ENCODE measurements at places on chromosomes 7 and 10.

DNA sequence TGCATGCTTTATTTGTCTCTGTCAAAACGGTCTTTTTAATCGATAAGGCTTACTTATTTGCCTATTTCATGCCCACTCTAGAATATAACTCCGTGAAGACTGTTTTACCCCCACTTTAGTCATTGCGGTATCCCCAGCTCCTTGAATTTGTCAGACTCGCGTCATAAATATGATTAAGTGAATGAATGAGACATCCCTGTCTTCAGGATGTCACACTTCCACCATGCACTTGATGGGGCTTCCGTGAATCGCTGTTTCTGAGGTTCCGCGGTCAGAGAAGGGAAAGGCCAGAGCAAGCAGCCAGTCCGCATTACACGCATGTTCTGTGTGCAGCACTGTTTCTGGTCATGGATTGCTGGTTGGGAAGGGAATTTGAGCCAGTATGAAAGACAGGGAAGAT, 138.8 kb downstream of the CELF2 start:
- no peaks in the 10 kb centered on the region for H3K36me3 ChIP-seq
- peaks cover 3% of the 10 kb centered on the region for H3K4me1 ChIP-seq
- no peak overlapping the region for H3K27ac ChIP-seq
- H3K27me3 ChIP-seq, result no peaks in the 10 kb centered on the region
- DNase-seq, result no peak

DNA sequence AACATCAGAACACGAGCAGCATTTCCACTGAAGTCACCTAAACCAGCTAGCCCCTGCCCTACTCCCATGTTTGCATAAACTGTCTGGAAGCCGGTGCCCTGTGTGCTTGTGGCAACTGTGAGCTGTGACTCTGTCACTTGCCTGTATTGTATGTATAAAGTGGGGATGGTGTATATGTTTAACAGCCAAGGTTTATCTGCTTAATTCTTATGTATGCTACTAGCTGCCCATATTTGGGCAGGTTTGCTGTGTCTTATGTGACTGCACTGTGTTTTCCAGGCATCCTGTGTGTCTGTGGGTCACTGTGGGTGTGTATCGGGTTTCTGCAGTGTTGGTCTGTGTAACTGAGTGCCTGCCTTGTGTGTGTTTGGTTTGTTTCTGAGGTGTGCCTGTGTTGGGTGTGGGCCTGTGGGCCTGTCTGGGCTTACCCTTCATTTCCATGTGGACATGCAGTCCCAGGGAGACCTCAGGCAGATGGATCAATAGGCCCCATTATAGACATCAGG, 9.3 kb downstream of the LBX1 start:
- no peak overlapping the region for H3K4me3 ChIP-seq
- H3K27me3 ChIP-seq, result peaks cover 26% of the 10 kb centered on the region
- no peak overlapping the region for H3K27ac ChIP-seq
- no peak for DNase-seq
- H3K4me1 ChIP-seq, result peaks cover under 1% of the 10 kb centered on the region
- no peaks in the 10 kb centered on the region for H3K36me3 ChIP-seq

DNA sequence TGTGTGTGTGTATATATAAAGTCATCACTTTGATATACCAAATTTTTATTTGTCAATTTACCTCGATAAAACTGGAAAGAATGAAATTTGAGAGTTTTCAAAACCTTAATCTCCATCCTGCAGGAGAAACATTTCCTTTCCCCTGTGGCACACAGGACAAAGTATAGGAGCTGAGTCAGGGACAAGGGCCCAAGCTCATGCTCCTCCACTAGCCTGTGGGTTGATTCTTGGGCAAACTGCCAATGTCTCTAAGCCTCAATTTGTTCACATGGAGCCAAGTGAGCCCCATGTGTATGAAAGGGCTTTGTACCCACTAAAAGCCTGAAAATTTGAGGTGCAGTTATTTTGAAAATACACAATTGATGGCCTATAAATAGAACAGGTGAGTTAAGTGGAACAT, 60.3 kb upstream of the IL6 start:
- no peak for DNase-seq
- H3K36me3 ChIP-seq, result no peaks in the 10 kb centered on the region
- no peaks in the 10 kb centered on the region for H3K4me1 ChIP-seq
- H3K4me3 ChIP-seq, result no peak overlapping the region
- H3K27me3 ChIP-seq, result peaks cover 3% of the 10 kb centered on the region

- no peak overlapping the region for H3K4me3 ChIP-seq
- H3K27ac ChIP-seq, result no peak overlapping the region
- H3K36me3 ChIP-seq, result peaks cover 89% of the 10 kb centered on the region
- H3K4me1 ChIP-seq, result no peaks in the 10 kb centered on the region
- no peaks in the 10 kb centered on the region for H3K27me3 ChIP-seq
- DNase-seq, result no peak
These were observed 26.3 kb downstream of the CRCP start for GRCh38 chr7:66140924-66141323.

GRCh38 chr10:67079126-67079525, 153.3 kb downstream of the LRRTM3 start:
- no peak for DNase-seq
- H3K27ac ChIP-seq, result no peak overlapping the region
- no peaks in the 10 kb centered on the region for H3K4me1 ChIP-seq

GRCh38 chr10:53997953-53998352, 803.1 kb downstream of the PCDH15 start:
- H3K27me3 ChIP-seq, result no peaks in the 10 kb centered on the region
- no peaks in the 10 kb centered on the region for H3K36me3 ChIP-seq
- H3K4me1 ChIP-seq, result no peaks in the 10 kb centered on the region
- no peak for DNase-seq
- H3K27ac ChIP-seq, result no peak overlapping the region
- no peak overlapping the region for H3K4me3 ChIP-seq

GRCh38 chr7:116434820-116435341, 64.7 kb upstream of the CAV2 start:
- H3K4me3 ChIP-seq, result no peak overlapping the region
- DNase-seq, result no peak
- no peak overlapping the region for H3K27ac ChIP-seq
- H3K27me3 ChIP-seq, result no peaks in the 10 kb centered on the region
- no peaks in the 10 kb centered on the region for H3K36me3 ChIP-seq
- no peaks in the 10 kb centered on the region for H3K4me1 ChIP-seq

GRCh38 chr7:152485826-152486225, 50.0 kb upstream of the KMT2C start:
- H3K4me1 ChIP-seq, result no peaks in the 10 kb centered on the region
- no peak overlapping the region for H3K27ac ChIP-seq
- H3K4me3 ChIP-seq, result no peak overlapping the region
- H3K36me3 ChIP-seq, result no peaks in the 10 kb centered on the region
- DNase-seq, result no peak

GRCh38 chr7:55105952-55106351, 87.1 kb downstream of the EGFR start:
- no peaks in the 10 kb centered on the region for H3K36me3 ChIP-seq
- no peaks in the 10 kb centered on the region for H3K4me1 ChIP-seq
- H3K27me3 ChIP-seq, result peaks cover 13% of the 10 kb centered on the region
- no peak overlapping the region for H3K27ac ChIP-seq
- DNase-seq, result no peak

GRCh38 chr10:70568781-70569495, 33.6 kb downstream of the PRF1 start:
- H3K27me3 ChIP-seq, result no peaks in the 10 kb centered on the region
- H3K36me3 ChIP-seq, result peaks cover 2% of the 10 kb centered on the region
- H3K4me3 ChIP-seq, result no peak overlapping the region
- peak overlapping the region; percentile 37 for H3K27ac ChIP-seq

GRCh38 chr7:2993868-2994267, 49.8 kb downstream of the CARD11 start:
- DNase-seq, result no peak
- no peak overlapping the region for H3K27ac ChIP-seq
- H3K36me3 ChIP-seq, result no peaks in the 10 kb centered on the region
- H3K4me1 ChIP-seq, result no peaks in the 10 kb centered on the region
- no peak overlapping the region for H3K4me3 ChIP-seq
- H3K27me3 ChIP-seq, result no peaks in the 10 kb centered on the region

DNA sequence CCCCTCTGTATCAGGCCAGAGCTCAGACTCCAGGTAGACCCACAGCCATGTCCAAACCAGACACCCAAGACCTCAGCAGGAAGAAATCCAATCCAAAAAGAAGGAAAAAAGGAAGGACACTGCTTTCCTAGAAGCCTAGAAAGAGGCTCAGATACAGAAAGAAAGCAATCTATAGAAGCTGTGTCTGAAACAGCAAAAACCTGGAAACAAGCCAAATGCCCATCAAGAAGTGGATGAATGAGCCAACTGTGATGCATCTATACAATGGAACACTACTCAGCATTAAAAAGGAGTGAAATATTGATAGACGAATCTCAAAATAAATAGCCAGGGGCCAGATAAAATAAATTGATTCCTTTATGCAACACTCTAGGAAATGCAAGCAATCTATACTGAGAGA, 31.6 kb downstream of the GRB10 start:
- H3K27me3 ChIP-seq, result no peaks in the 10 kb centered on the region
- H3K36me3 ChIP-seq, result no peaks in the 10 kb centered on the region
- H3K4me3 ChIP-seq, result no peak overlapping the region
- no peaks in the 10 kb centered on the region for H3K4me1 ChIP-seq

GRCh38 chr10:66244953-66245352, 680.9 kb upstream of the LRRTM3 start:
- DNase-seq, result no peak
- no peak overlapping the region for H3K4me3 ChIP-seq
- no peak overlapping the region for H3K27ac ChIP-seq
- H3K36me3 ChIP-seq, result no peaks in the 10 kb centered on the region
- H3K27me3 ChIP-seq, result no peaks in the 10 kb centered on the region

DNA sequence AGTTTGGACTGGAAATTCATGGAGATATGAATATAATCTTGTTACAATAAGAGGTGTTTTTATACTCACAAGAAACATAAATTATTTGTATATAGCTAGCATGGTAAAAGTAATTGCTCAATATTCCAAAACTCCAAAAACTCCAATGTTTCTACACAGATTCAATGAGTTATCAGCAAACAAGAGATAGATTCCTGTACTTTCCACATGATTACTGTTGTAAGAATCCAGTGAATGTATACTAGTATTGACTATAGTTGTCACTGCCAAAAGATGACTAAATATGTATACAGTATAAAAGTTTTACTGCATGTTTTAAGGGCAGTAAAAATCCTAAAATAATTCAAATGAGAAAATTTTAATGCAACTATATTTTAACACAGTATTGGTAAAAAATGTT, 10.7 kb downstream of the ATOH7 start:
- no peak overlapping the region for H3K27ac ChIP-seq
- H3K27me3 ChIP-seq, result peaks cover 3% of the 10 kb centered on the region
- H3K4me1 ChIP-seq, result no peaks in the 10 kb centered on the region
- DNase-seq, result no peak
- H3K4me3 ChIP-seq, result no peak overlapping the region
- no peaks in the 10 kb centered on the region for H3K36me3 ChIP-seq

DNA sequence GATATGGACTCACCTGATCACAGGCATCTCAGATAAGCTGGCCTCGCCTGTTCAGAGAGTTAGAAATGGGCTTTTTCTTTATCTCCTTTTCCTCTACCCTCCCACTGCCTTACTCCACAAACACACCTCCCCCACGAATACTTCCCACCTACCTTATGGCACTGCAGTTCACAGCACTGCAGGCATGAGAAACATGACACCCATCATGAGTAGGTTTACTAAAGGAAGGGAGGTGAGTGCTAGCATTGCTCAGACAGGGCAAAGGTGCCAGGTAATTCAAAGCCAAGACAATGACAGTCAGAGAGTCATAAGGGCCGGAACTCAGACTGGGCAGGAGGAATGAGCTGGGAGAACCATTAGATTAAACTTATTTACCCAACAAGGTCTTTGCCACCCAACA, 220.6 kb downstream of the FAM107B start:
- H3K27ac ChIP-seq, result no peak overlapping the region
- no peaks in the 10 kb centered on the region for H3K4me1 ChIP-seq
- DNase-seq, result no peak

GRCh38 chr10:53886325-53887300, 914.4 kb downstream of the PCDH15 start:
- no peak overlapping the region for H3K27ac ChIP-seq
- no peaks in the 10 kb centered on the region for H3K4me1 ChIP-seq
- H3K27me3 ChIP-seq, result no peaks in the 10 kb centered on the region
- no peaks in the 10 kb centered on the region for H3K36me3 ChIP-seq

DNA sequence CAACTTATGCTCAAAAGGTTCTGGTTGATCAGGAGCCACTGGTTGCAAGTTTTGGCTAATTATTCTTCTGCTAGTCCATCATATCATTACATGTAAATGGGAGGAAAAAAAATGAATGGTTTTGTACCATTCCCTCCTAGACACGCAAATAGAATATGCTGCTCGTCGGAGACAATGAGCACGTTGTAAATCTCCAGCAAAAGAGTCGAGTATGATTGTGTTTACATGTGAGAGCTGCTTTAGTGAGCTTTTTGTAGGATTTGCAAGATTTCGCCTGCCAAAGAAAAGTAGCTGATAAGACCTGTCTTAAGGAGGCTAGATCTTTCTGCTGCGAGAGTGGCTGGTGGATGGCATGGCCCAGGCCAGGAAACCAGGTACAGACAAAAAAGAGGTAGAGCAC, 109.0 kb downstream of the ZMYND11 start:
- H3K27ac ChIP-seq, result no peak overlapping the region
- H3K36me3 ChIP-seq, result peaks cover 75% of the 10 kb centered on the region
- H3K27me3 ChIP-seq, result no peaks in the 10 kb centered on the region
- H3K4me1 ChIP-seq, result no peaks in the 10 kb centered on the region
- H3K4me3 ChIP-seq, result no peak overlapping the region
- DNase-seq, result no peak

DNA sequence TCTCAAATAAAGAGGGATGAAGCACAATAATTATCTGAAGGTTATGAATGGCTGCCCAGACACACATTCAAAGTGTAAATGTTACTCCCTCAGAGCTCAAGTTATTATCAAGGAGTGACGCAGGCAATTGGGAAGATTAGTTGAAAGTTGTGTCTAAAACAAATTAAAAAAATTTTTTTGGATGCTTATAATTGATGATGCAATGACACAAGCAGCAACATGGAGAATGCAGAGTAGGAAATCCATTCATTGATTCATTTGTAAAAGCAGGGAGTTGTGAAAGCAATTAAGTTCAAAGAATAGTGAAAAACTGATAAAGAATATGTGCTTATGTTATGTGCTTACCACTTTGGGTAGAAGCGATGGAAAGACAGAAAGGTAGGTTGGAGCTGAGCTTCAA, 120.4 kb downstream of the CDK6 start:
- no peaks in the 10 kb centered on the region for H3K27me3 ChIP-seq
- H3K4me1 ChIP-seq, result peaks cover 27% of the 10 kb centered on the region
- H3K27ac ChIP-seq, result peak overlapping the region; percentile 10

DNA sequence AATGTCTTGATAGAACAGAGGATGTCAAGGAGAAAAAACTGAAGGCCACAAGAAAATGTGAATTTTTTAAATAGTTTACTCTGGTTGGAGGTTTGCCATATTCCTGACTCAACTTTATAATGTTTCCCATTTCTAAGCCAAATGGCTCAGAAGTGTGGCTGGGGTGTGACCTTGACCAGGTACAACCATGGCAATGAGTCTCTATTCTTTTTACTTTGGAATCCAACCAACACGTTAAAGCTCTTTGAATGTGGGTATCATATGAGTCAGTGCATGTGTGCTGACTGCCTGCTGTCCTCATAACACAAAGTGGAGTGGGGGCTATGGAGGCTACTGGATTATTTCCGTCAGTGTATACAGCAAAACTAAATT, 33.5 kb upstream of the DLD start:
- H3K4me1 ChIP-seq, result peaks cover 7% of the 10 kb centered on the region
- no peak for DNase-seq
- no peaks in the 10 kb centered on the region for H3K36me3 ChIP-seq
- no peak overlapping the region for H3K4me3 ChIP-seq
- H3K27ac ChIP-seq, result no peak overlapping the region

Data from DND-41 (cell line).